ENCODE measurements at places on chromosomes 4 and X. TPM values are rescaled to one million over a fixed set of nuclear protein-coding genes. Genes with fewer than 3 reads are reported as not detected.

DNA sequence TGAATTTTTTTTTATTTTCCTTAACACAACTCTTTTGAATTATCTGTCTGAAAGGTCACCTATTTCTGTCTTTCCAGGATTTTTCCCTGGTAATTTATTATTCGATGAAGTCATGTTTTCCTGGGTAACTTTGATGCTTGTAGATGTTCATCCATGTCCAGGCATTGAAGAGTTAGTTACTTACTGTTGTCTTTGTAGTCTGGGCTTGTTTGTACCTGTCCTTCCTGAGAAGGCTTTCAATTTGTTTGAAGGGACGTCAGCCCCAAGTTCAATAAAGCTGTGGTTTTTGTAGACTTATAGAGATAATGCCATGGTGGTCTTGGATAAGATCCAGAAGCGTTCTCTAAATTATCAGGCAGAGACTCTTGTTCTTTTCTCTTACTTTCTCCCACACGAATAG is 252.4 kb upstream of the ARHGAP24 start:
- H3K27ac ChIP-seq: no peak overlapping the region
- no peaks in the 10 kb centered on the region for H3K36me3 ChIP-seq
- no peaks in the 10 kb centered on the region for H3K27me3 ChIP-seq
- H3K4me1 ChIP-seq: no peaks in the 10 kb centered on the region
- H3K4me3 ChIP-seq: no peak overlapping the region

- H3K27me3 ChIP-seq: no peaks in the 10 kb centered on the region
- H3K36me3 ChIP-seq: no peaks in the 10 kb centered on the region
- H3K4me1 ChIP-seq: no peaks in the 10 kb centered on the region
- DNase-seq: no peak
Measured at GRCh38 chr4:54863571-54864255, 206.0 kb downstream of the KIT start.

GRCh38 chrX:39749728-39750127 is 348.0 kb downstream of the BCOR start:
- no peaks in the 10 kb centered on the region for H3K36me3 ChIP-seq
- H3K27me3 ChIP-seq: no peaks in the 10 kb centered on the region
- no peak overlapping the region for H3K4me3 ChIP-seq
- no peaks in the 10 kb centered on the region for H3K4me1 ChIP-seq
- H3K27ac ChIP-seq: no peak overlapping the region
- no peak for DNase-seq

- H3K36me3 ChIP-seq: no peaks in the 10 kb centered on the region
- no peak overlapping the region for H3K4me3 ChIP-seq
- H3K27ac ChIP-seq: no peak overlapping the region
- no peaks in the 10 kb centered on the region for H3K4me1 ChIP-seq
- no peak for DNase-seq
- H3K27me3 ChIP-seq: no peaks in the 10 kb centered on the region
Measured at GRCh38 chrX:33330798-33331197, 119.4 kb upstream of the DMD start.

GRCh38 chr4:24472161-24472510 is 112.2 kb downstream of the DHX15 start:
- peaks cover 9% of the 10 kb centered on the region for H3K4me1 ChIP-seq
- H3K36me3 ChIP-seq: no peaks in the 10 kb centered on the region
- no peaks in the 10 kb centered on the region for H3K27me3 ChIP-seq

GRCh38 chr4:141352909-141353525 is 132.3 kb downstream of the ZNF330 start:
- no peaks in the 10 kb centered on the region for H3K4me1 ChIP-seq
- H3K27me3 ChIP-seq: no peaks in the 10 kb centered on the region
- H3K4me3 ChIP-seq: no peak overlapping the region
- H3K27ac ChIP-seq: peak overlapping the region; percentile 66

DNA sequence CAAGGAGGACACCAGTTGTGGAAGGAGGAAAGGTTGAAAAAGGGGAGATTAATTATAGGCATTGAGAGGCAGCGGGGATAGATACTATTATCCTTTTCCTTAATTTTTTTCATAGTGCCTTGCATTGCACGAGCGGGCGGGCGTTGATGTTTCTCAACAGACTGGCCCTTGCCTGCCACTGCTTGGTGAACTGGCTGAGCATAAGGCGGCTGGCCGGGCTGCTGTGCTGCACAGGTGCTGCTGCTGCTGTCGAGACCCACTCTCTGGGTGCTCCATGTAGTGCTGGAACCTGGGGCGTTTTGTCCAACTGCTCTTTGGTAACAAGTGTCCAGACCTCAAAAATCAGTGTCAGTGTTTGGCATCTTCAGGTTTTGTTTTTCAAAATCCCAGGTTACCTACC is 83.3 kb upstream of the PAQR3 start:
- no peak overlapping the region for H3K27ac ChIP-seq
- no peaks in the 10 kb centered on the region for H3K36me3 ChIP-seq
- no peaks in the 10 kb centered on the region for H3K4me1 ChIP-seq
- no peak overlapping the region for H3K4me3 ChIP-seq

DNA sequence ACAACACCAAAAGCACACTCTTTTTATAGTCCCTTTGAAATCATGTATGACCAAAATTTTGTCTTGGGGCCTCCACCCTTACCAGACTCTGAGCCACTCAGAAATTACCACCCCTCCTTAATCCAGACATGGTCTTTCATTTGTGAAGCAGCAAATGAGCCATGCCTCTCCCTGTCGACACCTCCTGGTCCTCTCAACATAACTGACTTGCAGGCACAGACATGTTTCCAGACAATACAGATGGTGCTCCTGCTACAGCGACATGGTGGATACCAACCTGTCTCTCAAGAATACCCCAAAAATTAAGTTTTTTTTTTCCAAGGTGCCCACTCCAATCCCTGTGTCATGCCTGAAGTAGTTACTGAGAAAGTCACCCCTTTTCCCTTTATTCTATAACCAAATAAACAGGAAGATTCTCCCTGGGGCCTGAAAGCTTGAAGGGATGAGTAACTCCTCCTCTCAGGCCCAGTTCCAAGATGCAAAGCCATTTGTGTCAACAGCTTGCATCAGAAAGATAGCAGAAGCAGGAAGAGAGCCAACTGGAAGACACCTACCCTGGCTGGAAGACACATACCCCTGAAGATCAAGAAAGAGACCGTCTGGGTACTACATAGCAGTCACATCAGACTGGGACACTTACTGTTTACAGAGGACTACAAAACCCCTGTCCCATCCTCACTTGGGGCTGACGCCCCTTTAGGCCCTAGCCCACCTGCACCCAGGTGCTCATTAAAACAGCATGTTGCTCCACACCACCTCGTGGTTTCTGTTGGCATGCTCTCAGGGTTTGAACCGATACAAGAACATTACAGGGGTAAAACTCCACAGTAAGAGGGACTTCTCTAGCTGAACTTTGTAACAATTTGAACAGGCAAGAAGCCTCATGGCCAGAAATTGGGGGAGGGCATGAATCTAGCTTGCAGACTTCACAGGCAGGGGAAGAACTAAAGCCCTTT is 5.5 kb upstream of the UGT2B17 start:
- no peak overlapping the region for H3K27ac ChIP-seq
- H3K4me3 ChIP-seq: no peak overlapping the region
- no peaks in the 10 kb centered on the region for H3K27me3 ChIP-seq
- DNase-seq: no peak
- H3K36me3 ChIP-seq: no peaks in the 10 kb centered on the region
- no peaks in the 10 kb centered on the region for H3K4me1 ChIP-seq

DNA sequence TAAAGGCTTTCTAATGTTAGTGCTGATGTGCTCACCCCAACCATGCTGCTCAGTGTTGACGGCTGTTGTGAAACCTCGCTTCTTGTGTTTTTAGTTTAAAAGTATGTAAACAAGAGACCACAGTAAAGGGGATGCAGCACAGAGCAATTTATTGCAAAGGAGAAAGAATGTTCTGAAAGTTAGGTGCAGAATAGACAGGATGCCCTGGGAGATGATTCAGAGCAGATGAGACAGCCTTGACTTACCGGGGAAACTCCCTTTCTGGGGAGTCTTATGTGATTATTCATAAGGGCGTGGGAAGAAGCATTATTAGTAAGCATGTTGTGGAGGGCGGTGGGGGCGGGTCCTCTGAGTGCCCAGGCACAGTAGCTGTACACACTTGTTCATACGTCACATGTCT is 47.7 kb downstream of the EVC start:
- H3K4me1 ChIP-seq: no peaks in the 10 kb centered on the region
- no peaks in the 10 kb centered on the region for H3K27me3 ChIP-seq
- no peak overlapping the region for H3K27ac ChIP-seq
- H3K4me3 ChIP-seq: no peak overlapping the region
- no peaks in the 10 kb centered on the region for H3K36me3 ChIP-seq

Gene REPS2
- 18.2 TPM for total RNA-seq

Gene EXOC1L
- total RNA-seq: not detected

Gene LDB2
- total RNA-seq: 215 TPM

Gene TMSB15C
- 10.8 TPM for total RNA-seq

Gene PCGF3
- total RNA-seq: 17.7 TPM

Gene TRPC5OS
- not detected for total RNA-seq

Gene CLDN22
- total RNA-seq: not detected

Gene FAM149A
- total RNA-seq: 18.5 TPM

Gene TLR6
- 10.0 TPM for total RNA-seq

Data from uterus (tissue), 4 donors.